Stimulated activated CD4-positive, alpha-beta T cell treated with anti-CD3 and anti-CD28 coated beads, Interleukin-2, amount 100 ng/mL, for 24 hours (primary cell): ENCODE measurements at places on chromosomes 2 and 18.

- DNase-seq = no peak
Observed at GRCh38 chr2:11342551-11343367, 1.7 kb downstream of the ROCK2 start.

DNA sequence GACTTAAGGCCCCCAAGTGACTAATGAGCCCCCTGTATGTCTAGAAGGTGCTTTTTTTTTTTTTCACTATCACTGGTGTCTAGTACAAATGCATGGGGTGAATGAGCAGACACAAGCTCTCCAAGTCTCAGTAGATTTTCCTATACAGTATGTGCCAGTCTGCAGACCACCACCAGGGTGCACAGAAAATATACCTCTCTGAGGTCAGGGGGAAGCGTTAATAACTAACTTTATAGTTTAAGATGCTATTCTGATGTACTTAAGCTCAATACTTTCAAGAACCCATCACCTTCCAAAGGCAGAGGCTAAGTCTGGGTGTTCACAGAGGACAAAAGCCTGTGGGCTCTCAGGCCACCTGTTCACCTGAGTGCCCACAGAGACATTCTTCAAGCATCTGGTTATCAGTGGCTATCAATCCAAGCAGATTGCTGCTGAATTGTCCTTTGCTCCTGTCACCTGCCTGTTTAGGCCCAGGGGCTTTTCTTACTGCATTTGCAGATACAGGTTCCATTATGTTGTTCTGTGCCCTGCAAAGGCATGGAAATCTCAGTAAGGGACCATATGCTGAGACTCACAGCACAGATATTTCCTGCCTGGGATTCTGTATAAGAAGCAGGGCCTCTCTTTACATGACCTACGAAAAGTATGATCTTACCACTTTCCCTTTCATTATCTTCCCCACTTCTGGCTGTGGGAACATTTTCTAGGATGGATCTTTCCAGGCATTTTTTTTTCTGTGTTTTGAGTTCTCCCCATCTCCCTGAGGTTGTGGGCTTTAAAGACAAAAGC lies 534.6 kb downstream of the TNS1 start:
- no peak for DNase-seq

DNA sequence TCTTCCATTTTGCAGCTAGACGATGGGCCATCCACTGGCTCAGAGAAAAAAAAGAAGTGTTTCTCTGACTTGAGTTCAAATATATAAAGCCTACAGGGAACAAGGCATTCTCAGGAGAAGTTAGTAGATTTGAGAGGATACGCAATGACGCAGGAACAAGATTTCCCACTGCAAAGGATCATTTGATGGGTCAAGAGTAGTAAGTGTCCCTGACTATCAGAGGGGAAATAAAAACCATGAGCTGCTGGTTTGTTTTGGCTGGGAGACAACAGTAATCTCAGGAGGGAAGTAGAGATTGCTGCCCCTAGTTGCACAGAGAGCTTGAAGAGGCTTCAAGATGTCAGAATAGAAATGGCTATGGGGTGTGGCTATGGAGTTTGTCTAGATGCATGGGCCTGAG lies 22.3 kb upstream of the MYO1B start:
- no peak for DNase-seq

DNA sequence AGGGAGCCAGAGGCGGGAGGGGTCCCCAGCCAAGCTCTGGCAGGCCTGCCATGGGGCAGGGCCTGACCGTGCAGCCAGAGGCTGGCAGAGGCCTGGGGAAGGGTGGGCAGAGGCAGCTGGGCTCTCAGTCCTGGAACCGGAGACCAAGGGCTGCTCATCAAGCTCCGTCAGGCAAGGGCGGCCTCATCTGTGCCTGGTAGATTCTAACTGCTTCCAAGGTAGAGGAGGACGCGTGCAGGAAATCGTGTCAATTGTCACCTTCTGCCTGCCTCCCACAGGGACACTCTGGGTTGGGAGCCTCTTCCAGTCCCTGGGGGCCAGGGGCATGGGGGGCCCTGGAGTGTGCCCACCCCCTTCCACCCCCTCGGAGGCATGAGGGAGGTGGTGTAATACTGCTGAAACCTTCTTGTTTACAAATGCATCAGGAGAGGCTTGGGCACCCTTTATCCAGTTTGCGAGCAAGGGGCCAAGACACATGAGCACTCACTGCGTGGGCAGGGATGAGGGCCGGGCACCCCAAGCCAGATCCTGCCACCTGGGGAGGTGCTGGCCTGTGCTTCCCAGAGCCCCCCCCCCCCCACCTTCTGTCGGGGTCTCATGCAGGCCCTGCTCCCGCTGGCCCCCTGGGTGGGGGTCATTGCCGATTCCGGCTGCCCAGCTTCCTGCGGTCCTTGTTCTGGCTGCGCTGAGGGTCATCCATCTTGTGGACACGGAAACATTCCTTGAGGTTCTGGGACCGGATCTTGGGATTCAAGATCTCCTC lies 9.0 kb downstream of the SNORC start:
- DNase-seq = no peak

DNA sequence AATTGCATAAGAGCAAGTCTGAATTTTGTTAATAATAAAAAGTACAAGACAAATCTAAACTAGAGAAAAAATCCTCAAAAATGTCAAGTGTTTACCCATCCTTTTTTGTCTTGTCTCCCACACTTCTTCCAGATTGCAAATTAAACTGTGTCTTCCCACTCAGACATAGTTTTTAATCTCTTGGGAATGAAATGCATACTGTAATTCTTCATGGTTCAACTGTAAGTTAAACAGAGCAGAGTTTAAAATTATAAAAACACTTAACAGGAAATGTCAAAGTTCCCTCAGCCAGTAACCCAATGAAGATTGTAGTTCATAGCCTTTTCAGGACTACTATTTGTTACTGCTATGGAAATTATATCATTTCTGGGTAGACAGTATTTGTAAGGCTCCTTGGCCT lies 171.8 kb downstream of the UBE2E3 start:
- no peak for DNase-seq

DNA sequence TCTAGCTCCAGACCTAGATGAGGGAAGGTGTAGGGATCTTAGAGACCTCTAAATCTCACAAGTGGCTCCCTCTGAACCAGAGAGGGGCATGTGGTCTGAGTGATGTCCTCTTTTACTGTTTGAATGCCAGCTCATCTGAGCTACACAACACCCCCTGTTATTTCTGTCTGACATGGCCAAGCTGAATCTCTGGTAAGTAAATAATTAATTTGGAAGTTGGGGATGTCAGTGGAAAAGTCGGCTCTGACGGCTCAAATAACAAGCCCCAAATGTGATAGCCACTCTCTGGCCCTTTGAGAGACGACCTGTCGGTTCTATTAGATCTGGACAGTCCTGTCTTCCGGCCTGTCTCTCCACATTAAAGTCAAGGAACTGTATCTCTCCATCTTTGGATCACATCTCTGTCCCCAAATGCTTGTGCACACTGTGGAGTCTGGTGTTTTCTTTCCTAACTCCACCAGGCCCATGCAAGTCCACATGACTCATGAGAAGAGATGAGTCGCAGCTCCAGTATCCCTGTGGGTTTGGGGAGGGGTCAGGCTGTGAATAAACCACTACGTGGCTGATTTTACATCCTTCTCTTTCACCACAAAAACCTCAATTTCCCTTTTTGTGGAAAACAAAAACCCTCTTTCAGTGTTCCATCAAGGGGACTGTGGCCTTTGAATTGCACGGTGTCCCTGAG lies 52.5 kb downstream of the SETBP1 start:
- peak; percentile 33 for DNase-seq

GRCh38 chr2:54864727-54865126 lies 141.3 kb downstream of the EML6 start:
- no peak for DNase-seq

DNA sequence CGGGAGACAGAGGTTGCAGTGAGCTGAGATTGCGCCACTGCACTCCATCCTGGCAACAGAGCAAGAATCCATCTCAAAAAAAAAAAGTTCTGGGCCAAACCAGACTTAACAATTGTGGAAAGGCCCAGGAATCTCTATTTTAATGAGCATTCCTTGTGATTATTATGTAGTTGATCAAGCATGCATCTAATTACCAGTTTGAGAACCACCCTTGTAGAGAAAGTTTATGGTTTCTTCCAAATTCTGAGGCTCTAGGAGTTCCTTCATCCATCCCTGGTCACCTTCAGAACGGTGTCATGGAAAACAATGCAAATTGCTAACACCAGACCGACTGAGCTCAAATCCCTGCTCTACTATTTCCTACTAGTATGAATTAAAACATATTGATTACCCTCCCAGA lies 246.3 kb upstream of the KLHL29 start:
- DNase-seq = no peak

DNA sequence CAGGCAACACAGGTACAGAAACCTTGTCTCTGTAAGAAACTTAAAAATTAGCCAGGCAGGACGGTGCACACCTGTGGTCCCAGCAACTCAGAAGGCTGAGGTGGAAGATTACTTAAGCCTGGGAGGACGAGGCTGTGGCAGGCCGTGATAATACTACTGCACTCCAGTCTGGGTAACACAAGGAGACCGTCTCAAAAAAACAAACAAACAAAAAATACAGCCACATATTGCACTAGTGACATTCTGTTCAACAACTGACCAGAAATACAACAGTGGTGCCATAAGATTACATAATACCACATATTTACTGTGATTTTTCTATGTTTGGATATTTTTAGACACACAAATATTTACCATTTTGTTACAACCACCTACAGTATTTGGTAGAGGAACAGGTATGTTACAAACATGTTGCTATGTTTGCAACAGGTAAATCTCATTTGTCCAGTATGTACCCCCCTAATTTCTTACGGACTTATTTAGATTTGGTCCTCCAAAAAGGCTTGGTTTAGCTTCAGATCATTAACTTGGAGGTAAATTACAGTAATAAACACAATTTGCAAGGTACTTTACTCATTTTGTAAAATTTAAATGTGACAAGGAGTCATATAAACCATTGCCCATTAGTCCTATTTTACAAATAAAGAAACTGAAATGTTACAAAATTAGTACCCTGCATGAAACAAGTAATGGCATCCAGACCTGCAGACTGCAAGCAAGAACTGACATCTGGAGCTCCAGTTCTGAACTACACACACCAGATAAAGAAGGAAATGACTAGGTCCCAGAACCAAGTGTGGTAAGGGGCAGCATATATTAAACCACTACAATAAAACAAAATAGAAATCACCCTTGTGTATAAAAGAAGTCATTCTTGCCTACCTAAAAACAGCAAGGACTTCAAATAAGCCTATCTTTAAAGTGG lies 36.8 kb downstream of the TRIP12 start:
- DNase-seq = no peak

GRCh38 chr2:116935097-116935814 lies 879.2 kb upstream of the DDX18 start:
- DNase-seq = no peak

DNA sequence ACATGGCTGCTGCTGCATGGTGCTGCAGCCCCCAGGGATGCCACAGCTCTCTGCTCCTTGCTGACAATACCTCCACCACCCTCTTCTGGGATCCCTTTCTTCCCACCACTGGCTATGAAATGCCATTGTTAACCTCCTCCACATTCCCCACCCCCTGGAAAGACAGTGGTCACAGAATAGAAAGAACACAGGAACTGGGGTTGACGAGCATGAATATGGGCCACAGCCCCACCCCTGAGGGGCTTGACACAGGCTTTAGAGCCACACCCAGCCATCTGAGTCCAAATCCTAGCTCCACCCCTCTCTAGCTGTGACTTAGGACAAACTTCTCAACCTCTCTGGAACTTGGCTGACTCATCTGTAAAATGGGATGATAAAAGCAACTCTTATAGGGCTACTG lies 47.3 kb downstream of the TMEM163 start:
- no peak for DNase-seq

DNA sequence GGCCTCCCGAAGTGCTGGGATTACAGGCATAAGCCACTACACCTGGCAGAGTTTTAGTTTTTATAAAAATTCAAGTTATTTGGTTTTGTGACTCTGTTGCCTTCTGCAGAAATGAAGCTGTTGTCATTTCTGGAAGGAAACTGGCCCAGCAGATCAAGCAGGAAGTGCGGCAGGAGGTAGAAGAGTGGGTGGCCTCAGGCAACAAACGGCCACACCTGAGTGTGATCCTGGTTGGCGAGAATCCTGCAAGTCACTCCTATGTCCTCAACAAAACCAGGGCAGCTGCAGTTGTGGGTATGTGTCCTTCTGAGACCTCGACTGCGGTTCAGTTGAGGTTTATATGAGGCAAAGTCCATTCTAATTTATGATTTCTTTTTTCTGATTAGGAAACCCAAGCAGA lies 7.2 kb downstream of the MTHFD2 start:
- DNase-seq = no peak

DNA sequence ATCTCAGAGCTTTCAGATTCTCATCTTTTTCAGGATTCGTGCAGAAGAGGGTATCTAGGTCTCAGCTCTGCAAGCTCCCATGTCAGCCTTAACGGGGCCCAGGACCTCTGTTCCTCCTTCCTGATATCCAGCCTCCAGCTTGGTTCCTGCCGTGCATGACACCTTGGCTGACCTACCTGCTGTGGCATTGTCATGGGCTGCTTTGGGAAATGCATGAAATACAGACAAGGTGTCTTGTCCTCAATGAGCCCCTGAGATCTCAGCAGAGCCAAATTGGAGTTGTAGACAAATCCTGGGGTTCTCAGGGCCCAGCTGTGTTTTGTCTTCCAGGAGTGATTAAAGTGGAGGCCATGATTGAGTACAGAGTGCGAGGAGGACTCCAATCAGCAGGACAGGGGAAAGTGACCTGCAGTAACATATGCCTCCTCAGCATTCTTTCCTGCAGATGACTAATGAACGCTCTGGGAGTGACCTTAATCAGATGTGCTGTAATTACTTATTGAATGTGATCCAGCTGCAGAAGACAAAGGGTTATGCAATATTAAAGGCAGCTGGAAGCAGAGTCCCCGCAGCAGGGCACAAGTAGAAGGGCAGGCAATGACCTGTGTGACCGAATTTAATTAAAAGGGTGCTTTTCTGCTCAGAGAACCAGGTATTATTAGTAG lies 141.1 kb downstream of the CCBE1 start:
- DNase-seq = no peak

DNA sequence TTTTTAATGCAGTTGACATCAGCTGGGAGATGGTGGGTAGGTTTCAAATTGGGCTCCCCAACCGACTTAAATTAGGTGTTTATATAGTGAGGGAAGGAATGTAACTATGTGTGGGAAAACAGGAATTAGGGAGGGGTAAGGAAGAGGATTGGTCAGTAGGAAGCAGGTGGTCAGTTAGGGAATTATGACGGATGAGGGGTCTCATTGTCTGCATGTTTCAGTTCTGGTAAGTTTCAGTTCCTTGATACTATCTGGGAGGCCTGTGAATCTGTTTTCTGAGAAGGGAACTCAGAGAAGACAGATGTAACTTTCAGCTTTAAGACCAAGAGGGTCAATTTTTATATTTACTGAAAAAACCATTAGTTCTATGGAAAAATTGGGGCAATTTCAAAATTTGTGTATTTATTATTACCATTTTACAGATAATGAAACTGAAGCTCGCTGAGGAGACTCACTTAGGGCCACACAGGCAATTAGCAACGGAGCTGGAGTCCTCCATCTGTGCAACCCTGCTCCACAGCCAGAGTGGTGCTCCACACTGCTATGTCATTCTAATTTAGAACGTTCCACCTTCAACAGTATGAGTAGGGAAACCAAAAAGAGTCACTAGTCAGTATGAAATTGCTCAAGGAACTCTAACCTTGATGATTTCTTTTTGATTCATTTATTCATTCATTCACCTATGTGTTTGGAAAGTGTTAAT lies 36.0 kb upstream of the CCDC195 start:
- no peak for DNase-seq

- DNase-seq = no peak
Observed at GRCh38 chr2:61419129-61419528, 51.8 kb downstream of the USP34 start.

GRCh38 chr2:239737144-239737463 lies 288.0 kb downstream of the NDUFA10 start:
- DNase-seq = no peak

- DNase-seq = no peak
Observed at GRCh38 chr2:20555954-20556353, 94.9 kb downstream of the HS1BP3 start.

- DNase-seq = no peak
Observed at GRCh38 chr18:53458944-53459580, 765.4 kb downstream of the MBD2 start.
